ENCODE measurements at places on chromosomes 3 and 15.

- no peak for DNase-seq
These were observed 122.4 kb downstream of the SMAD6 start for GRCh38 chr15:66824424-66824823.

DNA sequence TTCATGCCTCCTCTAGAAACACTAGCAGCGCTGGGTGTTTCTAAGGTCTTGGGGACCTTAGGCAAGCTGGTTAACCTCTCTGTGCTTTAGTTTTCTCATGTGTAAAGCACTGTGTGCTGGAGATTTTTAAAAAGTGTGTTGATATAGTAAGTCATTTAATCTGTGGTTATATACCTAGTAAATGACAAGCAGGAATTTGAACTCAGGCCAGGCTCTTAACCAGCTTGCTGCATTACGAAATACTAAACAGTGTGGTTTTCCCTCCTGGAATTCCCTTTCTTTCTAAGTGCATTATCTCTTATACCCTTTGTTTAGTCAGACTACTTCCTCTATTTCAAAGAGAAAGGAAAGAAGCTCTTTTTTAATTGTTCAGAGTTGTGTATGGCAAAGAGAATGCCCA, 26.5 kb downstream of the NEO1 start:
- no peak for DNase-seq

- DNase-seq = no peak
These were observed 1.8 kb downstream of the PRKCD start for GRCh38 chr3:53162672-53163443.

GRCh38 chr3:56800832-56801661, 702 bp downstream of the ARHGEF3 start:
- DNase-seq = no peak

DNA sequence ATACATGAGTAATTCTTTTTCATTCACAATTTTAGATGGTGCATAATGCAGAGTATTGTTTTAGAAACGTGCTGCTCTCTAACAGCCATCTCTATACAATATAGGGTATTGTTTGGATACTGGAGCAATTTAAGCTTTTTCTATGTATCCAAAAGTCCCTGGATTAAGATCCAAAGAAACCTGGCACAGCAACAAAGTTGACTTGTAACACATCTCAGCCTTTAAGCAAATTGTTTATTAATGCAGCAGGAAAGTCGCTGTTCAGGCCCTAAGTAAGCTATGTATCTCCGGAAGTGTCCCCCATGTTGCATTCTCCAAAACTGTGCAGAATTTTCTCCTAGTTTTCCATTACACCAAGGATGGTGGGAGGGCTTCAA, 7.3 kb downstream of the VGLL4 start:
- no peak for DNase-seq

DNA sequence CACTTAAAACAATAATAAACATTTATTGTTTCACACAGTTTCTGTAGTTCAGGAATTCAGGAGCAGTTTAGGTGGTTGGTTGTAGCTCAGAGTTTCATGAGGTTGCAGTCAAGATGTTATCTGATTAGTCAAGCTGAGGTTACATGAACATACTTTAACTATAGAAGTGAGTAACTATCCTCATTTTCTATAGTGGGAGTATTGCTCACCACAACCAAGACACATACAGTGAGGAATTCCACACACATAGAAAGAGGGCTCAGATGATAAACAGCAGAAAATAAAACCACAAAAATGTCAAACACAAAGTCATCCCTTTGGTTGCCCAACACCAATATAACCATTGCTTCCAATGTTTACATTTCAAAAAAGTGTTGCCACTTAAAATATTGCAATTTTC, 13.6 kb downstream of the SCN11A start:
- DNase-seq = no peak

DNA sequence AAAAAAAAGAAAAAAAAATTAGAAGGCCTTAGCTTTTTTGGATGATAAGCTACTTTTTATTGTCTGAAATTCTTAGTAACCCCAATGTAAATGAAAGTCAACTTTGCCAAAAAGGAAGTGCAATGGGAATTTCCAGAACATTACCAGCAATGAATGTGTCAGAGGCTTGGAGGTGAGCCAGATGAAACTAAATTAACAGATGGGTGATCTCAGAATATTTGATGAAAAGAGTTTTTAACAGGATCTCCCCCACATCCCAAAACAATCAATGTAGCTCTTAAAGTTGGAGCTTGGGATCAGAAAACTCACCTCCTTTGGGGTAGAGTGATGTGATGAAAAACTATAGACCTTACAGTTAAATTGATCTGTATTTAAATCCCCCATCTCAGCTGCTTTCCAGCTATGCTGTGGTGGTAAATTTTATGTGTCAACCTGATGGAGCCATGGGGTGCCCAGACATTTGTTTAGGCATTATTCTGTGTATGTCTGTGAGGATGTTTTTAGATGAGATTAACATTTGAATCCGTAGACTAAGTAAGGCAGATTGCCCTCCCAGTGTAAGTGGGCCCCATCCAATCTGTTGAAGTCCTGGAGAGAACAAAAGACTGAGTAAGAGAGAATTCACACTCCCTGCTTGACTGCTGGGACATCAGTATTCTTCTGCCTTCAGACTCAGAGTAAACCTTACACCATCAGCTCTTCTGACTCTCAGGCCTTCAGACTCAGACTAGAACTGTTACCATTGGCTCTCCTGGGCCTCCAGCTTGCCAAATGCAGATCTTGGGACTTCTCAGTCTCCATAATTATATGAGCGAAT, 84.3 kb upstream of the TNFSF10 start:
- no peak for DNase-seq

- DNase-seq = no peak
These were observed 552.4 kb upstream of the CCDC54 start for GRCh38 chr3:106824856-106825255.

GRCh38 chr3:13264468-13264795, 155.7 kb downstream of the NUP210 start:
- no peak for DNase-seq

GRCh38 chr15:77027697-77028450, 32.9 kb downstream of the PSTPIP1 start:
- no peak for DNase-seq

DNA sequence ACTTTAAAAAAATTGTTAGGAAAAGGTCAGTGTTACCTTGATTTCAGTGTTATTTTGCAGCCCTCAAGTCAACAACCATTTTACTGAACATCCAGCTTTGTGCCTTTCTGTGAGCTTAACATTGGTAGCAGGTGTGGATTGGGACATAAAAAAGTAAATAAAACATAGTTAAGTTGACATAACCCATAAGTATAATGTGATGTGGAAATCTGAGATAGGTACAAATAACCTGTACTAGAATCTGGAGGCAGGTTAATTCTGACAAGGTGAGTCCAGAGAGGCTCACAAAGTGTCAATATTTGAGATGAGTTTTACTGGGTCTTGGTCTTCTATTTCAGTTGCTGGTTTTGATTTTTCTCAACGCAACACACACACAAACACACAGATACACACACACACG, 151.3 kb downstream of the LPP start:
- no peak for DNase-seq

DNA sequence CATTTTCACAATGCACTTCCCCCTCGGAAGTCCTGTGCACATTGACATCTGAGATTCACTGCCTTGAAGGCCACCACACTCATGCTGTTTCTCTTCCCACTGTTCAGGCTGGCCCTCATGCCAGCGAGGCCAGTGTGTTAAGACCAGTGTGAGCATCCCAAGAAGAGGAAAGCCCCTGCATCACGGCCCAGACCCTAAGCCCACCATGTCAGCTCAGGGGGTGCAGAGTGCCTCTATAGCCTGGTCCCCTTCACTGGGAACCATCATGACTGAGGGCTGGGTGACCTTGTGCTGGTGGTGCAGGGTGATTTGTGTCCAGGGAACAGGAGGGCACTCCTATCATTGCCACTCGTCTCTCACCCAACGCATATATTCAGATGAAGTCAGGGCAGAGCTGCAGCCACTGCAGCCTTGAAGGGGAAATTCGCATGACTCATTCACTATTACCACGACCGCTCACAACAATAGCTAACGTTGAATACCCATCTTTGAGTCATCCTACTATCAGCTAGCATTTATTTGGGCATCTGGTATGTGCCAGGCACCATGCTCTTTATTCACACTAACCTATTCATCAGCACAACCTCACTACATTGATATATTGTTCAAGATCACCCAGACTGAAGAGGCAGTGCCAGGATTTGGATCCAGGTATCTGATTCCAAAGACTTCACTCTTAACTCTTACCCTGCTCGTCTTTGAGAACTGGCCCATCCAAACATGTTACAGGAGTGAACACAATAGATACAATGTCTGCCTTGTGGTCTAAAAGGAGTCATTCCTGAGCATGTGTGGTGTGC, 58.8 kb upstream of the SLC6A11 start:
- no peak for DNase-seq

- DNase-seq = peak; percentile 62
These were observed 132.8 kb upstream of the SLC24A5 start for GRCh38 chr15:47987908-47988532.

DNA sequence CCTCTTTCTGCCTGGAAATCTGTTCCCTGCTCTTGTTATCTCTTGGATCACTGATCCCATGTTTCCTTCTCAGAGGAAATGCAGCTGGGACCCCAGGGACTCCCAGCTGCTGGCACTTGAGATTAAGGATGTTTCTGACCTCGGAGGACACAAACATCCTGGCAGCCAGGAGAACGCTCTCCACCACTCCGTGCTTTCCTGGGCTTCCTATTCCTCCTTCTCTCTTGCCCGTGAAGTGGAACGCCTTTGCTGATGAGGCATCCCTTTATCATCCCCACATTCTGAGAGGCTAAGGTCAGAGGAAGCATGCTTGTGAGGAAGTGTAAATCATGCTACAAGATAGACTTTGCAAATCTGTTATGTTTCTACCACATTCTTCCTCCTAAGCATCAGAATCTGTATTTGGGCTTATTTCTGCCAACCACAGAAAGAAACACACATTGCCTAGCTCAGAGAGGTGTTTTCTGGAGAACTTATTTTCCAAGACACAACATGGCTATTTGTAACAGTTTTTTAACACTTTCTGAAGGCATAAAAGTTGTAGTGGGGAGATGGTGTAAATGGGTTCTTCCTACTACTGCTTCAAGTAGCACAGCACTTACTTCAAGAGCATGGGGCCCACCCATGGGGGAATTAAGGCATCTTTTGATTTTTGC, 25.6 kb upstream of the LDHAL6B start:
- no peak for DNase-seq

DNA sequence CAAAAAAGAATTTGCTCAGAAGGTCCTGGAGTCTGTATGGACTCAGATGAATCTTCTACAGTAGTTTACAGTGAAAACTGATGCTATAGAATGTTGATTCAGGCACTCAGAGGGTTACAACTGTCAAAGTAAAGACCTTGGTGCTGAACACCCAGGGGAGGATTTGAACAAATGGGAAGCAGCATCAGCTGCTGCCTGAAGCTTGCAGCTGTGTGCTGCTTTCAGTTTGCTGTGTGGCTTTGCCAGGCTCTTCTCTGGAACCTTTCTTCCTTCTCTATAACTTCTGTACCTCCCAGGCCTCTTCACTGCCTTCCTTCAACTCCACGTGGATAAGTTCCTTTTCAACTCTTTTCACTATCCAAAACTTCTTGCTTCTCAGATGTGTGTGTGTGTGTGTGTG, 214.2 kb downstream of the GRM7 start:
- DNase-seq = no peak

All from COR-L47 (cell line).